ENCODE measurements at places on chromosomes 4 and X.

DNA sequence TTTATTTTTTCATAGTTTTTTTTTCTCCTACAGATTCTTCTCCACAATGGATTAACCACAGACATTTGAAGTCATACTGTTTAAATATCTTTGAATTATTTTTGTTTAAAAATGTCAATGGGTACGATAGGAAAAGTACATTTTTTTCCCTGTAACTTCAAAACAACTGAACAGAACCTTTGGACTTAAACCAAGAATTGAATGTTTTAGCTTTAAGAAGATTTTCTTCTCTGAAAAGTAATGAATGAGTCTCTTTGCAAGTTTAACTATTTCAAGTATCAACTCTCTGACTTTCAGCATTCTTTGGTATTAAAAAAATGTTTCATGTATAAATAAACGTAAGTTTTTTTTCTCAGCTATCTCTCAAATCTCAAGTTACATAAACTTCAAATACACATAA, 364.3 kb downstream of the FBXO8 start:
- DNase-seq: no peak

DNA sequence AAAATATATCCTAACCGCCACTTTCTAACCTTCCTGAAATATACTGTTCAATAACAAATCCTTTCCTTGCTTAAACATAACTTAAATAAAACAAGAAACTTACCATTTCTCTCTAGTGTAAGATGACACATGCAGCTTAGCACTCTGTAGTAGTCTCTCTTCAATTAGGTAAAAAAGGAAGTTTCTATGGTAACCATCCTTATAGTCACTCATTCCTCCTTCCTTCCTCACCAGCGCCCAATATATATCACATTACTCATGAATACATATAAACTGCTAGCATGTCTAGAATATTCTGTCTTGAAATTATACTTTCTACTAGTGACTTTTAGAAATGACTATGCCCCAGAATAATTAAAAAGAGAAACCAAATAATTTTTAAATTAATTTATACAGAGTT, 112.2 kb downstream of the SNCA start:
- no peak for DNase-seq

- no peak for DNase-seq
Observed at GRCh38 chr4:183610033-183610432, 49.0 kb downstream of the RWDD4 start.

GRCh38 chrX:69546417-69546816, 42.3 kb downstream of the NALF2 start:
- no peak for DNase-seq

DNA sequence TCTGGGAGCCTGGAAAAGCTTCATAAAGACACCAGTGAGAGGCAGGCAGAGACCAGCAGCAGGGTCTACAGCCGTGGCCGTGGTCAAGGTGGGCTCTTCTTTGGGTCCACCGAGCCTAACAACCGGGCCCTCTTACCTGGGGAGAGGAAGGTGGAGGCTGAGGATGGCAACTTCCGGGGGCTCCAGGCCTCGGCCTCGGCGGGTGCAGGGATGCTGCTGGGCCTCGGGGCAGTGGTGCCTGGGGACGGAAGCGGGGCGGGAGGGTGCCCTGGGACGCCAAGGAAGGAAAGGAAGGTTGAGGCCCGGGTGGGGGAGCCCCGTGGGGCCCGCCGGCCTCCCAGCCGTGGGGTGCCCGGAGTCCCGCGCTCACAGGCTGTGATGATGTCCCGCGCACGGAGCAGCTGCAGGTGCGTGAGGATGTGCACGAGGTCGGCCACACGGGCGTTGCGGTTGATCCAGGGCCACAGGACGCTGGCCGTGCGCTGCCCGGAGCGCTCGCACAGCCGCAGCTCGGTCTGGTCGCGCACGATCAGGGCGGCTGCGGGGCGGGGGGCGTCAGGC, 561 bp downstream of the IRAK1 start:
- peak; percentile 19 for DNase-seq

- DNase-seq: no peak
Observed at GRCh38 chr4:78691971-78692821, 84.0 kb upstream of the BMP2K start.

GRCh38 chrX:14497184-14497666, 32.1 kb upstream of the GLRA2 start:
- no peak for DNase-seq

GRCh38 chr4:156999175-156999517, 27.5 kb upstream of the PDGFC start:
- no peak for DNase-seq

DNA sequence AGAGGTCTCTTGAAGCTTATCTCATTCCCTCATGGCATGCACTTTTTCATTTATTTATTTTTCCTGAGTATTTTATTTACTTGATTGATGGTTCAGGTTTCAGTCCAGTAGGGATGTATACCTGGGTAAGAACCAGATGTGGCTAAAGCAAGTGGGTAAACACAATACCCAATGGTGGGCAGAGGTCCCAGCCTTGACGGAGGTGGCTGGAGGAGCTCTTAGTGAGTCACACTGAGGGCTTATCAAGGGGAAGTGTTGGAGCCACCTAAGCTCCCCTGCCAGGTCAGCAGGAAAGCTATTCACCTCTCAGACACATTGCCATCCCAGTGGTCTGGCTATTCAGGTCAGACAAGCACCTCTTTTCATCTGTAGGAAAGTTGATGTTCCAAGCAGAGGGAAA, 236.2 kb upstream of the MAGEB16 start:
- DNase-seq: no peak

DNA sequence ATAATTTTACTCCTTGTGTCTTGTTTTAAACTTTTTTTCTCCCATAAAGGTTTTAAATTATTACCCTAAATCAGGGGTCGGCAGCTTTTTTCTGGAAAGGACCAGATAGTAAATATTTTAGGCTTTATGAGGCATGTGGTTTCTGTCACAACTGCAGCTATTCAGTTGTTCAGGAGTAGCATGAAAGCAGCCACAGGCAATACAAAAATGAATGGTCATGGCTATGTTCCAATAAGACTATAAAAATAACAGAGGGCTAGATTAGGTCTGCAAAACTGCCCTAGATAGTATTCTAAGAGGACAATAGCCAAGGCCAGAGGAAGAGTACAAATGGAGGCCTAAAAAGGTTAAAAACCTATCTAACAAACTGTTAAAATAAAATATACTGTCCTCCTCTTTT, 24.6 kb downstream of the HERC5 start:
- no peak for DNase-seq

DNA sequence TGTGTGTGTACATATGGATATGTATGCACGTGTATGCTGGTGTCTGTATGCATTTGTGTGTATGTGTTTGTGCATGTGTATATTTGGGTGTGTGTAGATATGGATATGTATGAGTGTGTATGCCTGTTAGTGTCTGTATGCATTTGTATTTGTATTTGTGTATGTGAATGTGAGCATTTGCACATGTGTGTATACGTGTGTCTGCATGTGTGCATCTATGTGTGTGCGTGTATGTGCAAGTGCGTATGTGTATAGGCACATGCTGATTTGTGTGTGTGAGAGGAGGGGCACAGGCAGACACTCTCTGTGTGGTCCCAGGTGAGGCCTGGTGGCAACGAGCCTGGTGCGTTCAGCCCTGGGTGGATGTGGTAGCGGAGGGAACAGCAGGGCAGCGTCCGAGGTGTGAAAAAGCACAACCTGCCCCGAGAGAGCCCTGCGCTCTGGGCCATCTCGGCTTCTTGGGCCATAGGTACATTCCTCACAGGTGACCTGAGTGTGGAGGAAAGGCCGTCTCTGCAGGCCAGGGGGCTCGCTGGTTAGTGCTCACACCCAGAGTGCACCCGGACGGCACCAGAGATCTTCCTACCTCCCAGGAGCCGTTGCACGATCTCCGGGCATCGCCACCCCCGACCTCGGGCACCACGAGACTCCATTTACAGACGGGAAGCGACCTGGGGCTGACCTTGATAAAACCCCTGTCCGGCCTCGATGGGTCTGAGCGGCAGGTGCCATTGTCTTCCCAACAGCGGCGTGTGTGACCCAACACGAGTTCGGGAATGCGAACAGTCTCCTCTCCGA, 45.0 kb downstream of the ASMT start:
- no peak for DNase-seq

GRCh38 chr4:53532521-53532920, 58.8 kb downstream of the LNX1 start:
- no peak for DNase-seq

DNA sequence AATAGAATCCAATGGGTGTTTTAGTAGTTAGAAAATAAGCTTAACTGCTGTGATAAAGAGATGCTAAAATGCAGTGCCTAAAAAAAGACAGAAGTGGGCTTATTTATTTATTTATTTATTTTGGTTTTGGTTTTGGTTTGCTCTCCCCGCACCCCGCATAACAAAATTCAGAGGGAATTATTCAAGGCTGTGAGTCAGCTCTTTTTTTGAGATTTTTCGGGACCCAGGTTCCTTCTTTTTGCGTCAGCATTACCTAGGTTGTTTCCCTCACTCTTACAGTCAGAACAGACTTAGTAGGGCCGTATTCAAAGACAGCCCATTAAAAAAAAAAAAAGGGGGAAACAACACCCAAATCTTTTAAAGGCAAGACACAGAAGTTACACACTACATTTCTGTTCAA, 1495.5 kb upstream of the ADGRL3 start:
- DNase-seq: no peak

GRCh38 chrX:71057848-71058530, 10.1 kb downstream of the SNX12 start:
- no peak for DNase-seq

DNA sequence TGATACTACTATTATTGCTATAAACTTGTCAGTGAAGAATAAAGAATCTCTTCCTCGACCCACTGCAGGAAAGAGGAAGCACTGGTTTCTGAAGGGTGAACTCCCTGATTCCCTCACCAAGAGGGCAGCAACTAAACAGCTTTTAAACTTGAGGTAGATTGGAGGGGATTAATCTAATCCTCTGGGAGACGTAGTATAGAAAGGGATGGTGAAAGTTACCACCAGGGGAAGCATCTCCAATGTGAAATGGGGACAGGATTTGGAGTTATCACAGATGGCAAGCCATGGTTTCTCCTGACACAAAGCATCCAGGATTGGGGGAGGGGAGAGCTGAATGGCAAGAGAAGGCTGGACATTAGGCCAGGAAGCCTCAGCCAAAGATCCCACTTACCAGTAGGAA, 62.7 kb upstream of the PTPN13 start:
- DNase-seq: no peak

DNA sequence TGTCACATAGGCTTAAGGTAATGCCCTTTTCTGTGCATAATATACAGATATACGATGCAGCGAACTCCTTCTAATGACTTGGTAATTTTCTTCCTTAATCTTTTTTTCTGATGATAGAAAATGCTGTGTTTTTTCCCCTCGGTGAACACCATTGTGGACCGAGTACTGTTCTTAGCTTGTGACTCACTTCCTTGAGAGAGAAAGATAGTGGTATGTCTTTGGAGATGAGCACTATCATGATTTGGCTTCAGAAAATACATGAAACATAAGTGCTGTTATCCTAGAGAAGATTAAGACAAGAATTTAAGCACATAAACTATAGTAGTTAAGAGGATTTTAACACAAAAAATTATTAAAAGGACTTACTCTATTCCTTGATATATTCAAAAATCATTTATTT, 63.9 kb downstream of the RS1 start:
- DNase-seq: no peak

DNA sequence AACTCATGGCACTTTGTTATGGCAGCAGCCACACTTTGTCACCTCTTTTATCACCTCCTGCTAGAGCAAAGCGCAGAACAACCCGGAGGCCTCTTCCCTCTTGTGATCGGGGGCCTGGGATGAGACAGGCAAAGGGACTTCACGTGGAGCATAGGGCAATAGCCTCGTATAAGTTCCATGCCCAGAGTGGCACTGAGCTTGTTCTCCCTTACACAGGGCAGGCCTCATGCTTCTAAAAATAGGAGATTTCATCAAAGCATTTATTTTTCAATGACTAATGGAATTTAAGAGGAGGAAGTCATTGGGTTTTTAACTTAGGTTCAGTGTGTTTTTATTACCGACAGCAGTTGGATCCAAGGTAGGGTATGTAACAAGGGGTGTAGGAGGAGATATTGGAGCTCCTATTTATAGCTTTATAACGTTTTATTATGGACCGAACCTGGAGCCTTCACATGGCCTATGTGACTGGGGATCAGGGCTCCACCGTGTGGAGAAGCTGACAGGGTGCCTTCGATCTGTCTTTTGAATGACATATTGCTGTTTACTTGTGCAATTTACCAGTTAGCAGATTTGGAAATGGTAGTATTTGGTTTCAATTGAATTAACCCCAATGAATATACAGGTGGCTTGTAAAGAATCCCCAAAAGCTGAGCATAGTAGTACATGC, 93.8 kb downstream of the SLC2A9 start:
- DNase-seq: no peak

GRCh38 chr4:113675731-113676697, 85.5 kb downstream of the CAMK2D start:
- no peak for DNase-seq

All from stimulated activated CD4-positive, alpha-beta T cell treated with anti-CD3 and anti-CD28 coated beads, Interleukin-1b, Interleukin-23, amount 100 ng/mL, for 48 hours (primary cell).